Mucosa of gallbladder (tissue), 1 donor: ENCODE measurements at places on chromosomes 5 and 9.
A peak's percentile ranks its signal among the peaks of the same experiment; 100 is the strongest.

DNA sequence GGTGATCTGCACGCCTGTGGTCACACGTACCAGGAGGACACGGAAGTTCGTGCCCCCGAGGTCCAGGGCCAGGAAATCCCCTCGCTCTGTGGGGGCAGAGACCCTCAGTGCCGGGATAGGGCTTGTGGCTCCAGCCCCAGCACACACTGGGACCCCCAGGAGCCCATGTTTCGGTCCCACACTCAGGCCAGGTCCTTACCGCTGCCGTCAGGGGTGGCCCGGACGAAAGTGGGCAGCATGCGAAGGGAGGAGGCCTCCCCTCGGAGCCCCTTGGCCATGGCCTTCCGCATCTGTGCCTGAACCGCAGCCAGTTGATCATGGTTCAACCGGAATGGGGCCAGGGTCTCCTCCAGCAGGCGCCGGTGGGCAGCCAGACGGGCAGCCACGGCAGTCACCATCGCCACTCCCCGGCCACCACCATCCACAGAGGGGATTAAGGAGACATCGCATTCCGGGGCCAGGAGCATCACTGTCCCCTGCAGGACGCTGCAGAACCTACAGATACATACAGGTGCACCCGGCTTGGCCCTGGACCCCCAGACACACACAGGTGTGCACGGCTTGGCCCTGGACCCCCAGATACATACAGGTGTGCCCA lies 11.8 kb downstream of the HK3 start:
- DNase-seq = no peak

DNA sequence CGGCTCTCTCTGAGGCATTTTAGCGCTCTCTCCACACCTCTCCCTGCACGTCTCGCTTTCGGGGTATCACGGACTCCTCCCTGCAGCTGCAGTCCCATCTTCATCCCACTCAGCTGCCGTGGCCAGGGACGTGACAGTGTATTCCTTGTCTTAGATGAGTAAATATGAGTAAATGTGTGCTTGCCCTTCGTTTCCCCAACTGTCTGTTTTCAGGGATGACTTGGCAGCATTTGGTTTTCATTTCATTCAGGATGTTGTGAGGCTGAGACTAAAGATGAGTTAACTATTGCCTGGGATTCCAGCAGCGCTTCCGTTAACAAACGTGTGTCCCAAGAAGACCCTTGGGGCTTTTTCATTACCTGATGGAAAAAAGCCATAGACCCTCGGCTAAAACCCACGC lies 29.5 kb downstream of the GDNF start:
- DNase-seq = no peak

DNA sequence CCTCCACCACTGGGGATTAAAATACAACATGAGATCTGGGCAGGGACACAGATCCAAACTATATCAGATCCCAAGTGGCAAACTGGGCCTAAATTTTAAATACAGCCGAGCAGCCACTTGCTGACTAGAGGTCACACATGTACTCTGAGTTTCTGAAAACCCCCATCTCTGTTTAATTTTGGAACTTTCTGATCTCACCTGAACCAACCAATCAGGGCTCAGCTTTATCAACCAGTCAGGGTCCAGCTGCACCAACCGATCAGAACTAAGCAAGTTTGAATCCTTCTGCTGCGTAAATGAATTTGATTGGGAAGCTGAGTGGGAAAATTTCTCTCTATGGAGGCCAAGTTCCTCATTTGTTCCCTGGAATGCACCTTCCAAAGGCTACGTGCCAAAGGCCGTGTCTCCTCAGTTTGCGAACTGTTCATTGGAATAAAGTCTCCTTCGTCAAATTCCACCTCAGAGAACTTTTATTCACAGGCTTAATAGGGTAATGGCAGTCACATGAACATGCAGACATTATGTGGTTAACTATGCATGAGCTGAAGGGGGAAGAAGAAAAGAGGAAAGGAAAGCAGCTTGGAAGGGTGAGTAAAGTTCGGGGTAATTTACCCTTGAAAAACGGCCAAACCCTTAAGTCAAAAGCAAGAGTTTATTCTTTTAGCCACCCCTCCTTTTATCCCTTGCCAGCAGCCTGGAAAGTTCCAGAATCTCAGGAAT lies 3.7 kb downstream of the CD180 start:
- no peak for DNase-seq

GRCh38 chr9:11158063-11158462 lies 545.3 kb upstream of the PTPRD start:
- no peak for DNase-seq

DNA sequence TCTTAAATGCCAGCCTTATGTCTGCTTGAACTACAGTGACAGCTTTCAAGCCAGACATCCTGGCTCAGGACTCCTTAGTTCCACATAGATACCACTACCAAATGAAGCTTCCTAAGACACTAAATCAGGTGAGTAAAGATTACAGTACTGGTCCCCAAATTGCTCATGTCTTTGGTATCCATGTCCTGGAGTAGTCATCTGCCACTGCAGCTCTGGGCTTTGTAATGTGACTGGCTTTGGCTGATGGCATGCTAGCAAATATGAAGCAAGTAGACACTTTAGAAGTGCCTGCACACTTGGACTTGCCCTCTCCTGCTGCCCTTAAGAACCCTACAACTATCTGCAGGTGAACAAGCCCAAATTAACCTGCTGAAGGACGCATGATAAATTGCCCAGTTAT lies 334.9 kb downstream of the BNC2 start:
- no peak for DNase-seq

DNA sequence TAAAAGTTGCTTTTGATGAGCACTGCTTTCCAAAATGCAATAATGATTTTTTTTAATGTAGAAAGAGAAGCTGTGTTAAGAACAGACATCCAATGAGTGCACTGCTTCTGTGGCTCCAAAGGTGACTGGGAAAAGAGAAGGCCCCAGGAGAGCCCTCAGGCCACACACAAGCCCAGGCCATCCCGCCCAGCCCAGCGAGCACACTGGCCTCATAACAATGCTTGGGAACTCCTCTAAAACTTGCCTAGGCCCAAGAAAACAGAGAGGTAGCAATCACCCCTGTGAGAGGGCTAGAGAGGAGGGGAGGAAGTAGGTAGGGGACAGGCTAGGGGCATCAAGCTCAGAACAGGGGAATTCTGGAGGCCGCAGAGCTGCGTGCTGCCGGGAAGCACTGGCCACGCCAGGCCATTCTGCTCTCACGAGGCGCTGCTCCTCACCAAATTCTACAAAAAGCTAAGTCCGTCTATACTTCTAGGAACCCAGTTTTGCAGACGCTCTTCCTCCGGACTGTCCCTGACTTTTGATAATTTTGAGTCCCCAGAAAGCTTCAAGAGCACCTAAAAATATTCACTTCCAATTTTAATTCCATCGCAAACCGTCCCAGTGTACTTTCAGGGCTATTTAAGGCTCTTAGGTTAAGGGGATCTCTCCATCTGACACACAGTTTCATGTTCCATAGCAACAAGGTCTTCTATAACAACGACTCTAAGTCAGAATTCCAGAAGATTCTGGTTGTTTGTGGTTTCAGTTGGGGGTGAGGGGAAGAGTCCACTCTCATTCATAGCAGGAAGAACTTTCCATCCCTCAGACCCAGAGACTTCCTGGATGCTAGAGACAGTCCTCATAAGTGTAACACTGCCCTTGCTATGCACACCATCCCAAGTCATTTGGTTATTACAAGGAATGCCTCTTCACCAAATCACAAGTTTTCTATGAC lies 51.0 kb downstream of the HABP4 start:
- no peak for DNase-seq

DNA sequence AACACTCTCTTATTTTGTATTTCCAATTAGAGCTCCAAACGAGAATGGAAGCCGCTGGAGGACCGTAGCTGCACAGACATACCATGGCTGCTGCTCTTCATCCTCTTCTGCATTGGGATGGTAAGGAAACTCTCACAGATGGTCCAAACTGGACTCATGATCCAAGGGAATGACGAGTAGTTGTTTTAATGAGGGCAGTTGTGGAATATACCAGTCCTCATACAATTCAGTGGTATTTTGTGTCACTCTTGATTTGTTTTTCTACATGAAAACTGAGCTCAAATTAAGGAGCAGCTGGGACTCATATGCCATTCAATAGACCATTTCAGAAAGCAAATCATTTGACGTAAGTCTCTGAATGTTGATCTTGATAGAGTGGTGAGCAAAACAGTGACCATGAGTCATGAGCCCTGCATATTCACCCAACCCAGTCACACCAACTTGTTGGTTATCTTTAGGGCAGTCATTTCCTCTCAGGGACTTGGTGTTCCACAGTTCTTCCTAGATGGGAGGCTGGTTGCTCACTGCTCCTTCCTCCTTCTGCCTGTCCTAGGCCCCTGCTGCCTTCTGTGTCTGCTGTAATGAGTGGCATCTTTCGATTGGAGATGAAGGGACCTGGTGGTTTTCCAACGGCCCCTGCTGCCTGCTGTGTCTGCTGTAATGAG lies 54.9 kb downstream of the SLC44A1 start:
- peak; percentile 38 for DNase-seq

- DNase-seq = no peak
Measured at GRCh38 chr9:89864257-89864656, 259.4 kb downstream of the GADD45G start.

DNA sequence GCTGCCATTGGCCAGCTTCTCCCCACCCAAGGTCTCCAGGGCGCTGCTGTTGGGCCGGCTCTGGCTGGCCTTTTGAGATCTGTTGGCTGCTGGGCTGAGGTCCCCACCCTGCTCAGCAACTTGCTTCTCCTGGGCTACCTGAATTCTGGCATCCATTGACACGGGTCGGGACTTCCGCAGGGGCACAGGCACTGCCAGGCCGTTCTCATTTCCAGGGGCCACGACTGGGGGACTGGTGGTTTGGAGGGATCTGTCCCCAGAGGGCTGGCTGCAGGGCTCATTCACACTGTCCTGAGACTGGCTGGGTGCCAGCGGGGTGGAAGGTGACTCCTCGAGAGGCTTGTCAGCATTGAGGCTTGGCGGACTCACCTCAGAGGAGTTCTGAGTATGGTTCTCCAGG lies 87.1 kb upstream of the FBXW11 start:
- DNase-seq = no peak

GRCh38 chr9:3359048-3359692 lies 166.6 kb downstream of the RFX3 start:
- no peak for DNase-seq

DNA sequence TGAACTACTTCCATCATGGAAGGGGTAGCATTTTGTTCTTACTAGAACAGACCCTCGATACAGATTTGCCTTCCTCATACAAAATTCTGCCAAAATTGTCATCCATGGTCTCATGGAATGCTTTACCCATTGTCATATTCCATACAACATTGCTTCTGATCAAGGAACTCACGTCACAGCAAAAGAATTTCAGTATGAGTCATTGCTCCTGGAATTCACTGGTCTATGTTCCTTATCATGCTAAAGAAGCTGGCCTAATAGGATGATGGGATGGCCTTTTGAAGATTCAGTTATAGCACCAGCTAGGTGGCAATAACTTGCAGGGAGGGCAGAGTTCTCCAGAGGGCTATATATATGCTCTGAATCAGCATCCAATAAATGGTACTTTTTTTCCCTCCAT lies 18.2 kb upstream of the FNIP1 start:
- DNase-seq = no peak

DNA sequence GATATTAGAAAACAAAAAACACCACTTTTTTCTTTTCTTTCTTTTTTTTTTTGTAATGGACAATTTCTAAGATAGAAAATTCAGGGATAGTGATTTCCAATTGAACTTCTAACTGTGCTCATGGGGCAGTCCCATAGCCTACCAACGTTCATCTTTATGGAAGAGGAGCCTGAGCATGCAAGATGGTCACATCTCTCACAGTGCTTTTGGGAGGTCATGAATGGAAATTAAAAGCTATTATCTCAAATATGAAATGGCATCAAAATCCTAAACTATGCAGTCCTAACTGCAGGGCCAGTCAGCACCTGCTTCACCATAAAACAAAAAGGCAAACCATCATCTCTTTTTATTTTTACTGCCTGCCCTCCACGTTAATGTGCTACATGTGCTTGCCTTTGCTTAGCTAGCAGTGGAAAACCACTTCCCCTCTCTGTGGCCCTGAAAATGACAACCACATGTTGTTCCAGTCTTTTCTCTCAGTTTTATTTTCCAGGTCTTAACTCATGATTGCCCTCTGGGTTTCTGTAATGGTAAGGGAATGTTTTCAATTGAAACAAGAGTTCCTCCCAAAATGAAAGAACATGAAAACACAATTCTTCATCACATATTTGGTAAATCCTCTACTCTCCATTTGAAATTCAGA lies 16.7 kb downstream of the IFNB1 start:
- no peak for DNase-seq

DNA sequence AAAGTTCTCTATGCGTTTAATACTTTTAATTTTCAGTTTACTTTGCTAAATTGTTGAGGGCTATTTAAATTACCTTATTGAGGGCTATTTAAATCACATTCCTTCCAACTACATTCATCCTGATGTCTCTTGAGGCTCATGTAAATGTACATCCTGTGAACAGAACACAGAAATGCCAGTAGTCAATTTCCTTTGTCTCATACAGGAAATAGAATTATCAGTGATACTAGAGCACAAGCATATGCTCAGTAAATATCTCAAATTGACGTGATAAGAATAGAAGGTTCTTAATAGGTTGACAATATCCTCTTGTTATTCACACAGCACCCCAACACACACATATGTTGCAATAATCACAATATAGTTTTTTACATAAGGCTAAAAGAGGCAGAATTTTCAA lies 449.0 kb downstream of the CYLC2 start:
- DNase-seq = no peak

GRCh38 chr9:78325343-78325742 lies 28.4 kb downstream of the PSAT1 start:
- no peak for DNase-seq

DNA sequence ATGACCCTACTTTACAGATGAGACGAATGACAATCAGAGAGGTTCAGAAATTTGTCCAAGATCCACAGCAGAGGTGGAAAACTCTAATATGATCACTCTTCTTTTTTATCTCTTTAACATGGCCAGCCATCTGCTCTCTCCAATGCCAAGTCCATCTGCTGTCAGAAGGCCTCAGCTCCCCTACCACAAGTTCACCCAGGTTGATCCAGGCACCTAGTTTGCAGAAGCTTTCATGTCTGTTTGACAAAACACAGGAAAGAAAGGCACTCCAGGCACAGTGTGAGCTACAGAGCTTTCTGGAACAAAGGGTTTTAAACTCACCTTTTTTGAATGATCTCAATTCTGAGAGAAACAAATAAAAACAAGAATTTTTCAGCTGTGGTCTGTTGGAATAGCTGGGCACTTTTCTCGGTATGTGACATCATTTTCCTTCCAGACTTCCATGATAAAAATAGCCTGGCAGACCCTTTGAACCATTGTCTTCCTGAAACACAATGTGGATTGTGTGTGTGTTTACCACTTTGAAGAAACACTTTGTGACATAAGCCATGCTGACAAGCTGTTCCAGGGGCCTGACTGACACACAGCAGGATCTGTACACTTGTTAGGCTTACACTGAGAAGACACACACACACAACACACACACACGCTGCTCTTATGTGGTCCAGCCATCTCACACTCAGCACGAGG lies 214.3 kb downstream of the AGTPBP1 start:
- DNase-seq = no peak

GRCh38 chr5:115948091-115948534 lies 14.2 kb upstream of the LVRN start:
- DNase-seq = no peak
